ENCODE measurements at places on chromosomes 12 and 14. TPM values are rescaled to one million over a fixed set of nuclear protein-coding genes. Genes with fewer than 3 reads are reported as not detected.

The PCED1B gene
- polyA plus RNA-seq = 3.0 TPM

- DNase-seq = no peak
These were observed 13.9 kb downstream of the PNMA1 start for GRCh38 chr14:73700325-73700724.

The ANO4 gene
- 0.10 TPM for polyA plus RNA-seq

- DNase-seq = no peak
These were observed 459.6 kb downstream of the ZFP36L1 start for GRCh38 chr14:68333262-68333661.

DNA sequence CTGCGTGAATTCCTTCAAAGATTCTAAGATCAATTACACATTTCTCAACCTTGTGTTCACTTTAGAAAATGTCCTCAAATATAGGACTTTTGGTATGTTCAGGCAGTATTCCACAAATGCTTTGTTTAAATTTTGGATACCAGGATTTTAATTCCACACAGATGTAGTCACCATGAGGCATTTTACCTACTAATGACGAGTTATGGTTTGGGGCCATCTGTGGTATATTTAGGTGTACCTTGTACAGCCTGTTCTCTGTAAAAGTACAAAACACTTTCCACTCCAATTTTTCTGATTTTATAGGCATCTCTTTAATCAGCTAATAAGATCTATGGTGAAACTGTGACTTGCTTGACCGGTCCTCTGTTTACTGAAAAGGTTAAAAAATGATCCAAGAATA is 275.7 kb upstream of the PRICKLE1 start:
- DNase-seq = no peak

DNA sequence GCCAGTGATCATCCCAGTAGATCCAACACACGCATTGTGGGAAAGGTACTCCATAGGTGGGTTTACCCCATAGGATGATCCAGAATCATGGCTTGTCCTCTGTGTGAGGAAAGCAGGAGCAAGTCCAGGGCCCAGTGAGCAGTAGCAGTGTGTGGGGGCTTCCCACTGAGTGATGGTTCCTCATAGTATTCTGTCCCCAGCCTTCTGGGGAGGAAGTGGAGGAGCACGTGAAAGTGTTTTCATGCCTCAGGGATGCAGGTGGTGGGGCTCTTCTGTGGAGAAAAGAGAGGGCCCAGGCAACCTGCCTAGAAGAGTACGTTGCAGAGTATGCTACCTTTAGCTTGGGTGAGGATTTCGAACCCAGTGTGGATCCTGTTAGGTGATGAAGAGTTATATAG is 56.5 kb downstream of the SUSD6 start:
- no peak for DNase-seq

- DNase-seq = no peak
These were observed 70.7 kb upstream of the PSMA6 start for GRCh38 chr14:35221462-35221861.

DNA sequence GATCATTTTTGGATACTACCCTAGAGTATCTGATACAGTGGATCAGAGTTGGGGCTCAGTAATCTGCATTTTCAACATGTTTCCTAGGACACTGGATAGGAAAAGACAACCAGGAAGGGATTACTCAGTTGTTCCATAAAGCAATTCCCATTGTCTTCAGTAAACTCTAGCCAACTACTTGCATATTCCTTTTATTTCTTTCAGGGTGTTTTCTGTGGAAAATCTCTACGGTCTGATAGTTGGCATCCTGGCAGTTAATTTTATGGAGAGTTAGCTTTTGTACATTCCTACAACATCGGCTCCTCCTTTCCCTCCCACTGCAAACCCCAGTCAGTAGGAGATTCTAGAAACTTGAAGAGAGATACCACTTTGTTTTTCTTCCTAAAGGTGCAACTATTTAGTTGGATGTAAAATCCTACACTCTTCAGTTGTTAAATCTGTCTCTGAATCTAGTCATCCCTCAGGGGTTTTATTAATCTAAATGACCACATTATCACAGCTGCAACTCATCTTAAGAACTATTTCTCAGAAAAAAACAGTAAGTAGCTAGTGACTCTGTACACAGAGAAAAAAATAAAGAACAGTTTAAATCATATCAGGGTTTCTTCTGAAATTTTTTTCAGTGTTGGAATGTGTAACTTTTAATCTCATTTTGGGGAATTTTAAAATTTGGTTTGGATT is 103.9 kb downstream of the PDE3A start:
- DNase-seq = no peak

GRCh38 chr12:105622220-105622619 is 291.7 kb downstream of the C12orf75 start:
- peak; percentile 39 for DNase-seq

- DNase-seq = peak; percentile 54
These were observed 98.4 kb downstream of the CCDC60 start for GRCh38 chr12:119432949-119433348.

The ASIC1 gene
- polyA plus RNA-seq = 0.69 TPM

DNA sequence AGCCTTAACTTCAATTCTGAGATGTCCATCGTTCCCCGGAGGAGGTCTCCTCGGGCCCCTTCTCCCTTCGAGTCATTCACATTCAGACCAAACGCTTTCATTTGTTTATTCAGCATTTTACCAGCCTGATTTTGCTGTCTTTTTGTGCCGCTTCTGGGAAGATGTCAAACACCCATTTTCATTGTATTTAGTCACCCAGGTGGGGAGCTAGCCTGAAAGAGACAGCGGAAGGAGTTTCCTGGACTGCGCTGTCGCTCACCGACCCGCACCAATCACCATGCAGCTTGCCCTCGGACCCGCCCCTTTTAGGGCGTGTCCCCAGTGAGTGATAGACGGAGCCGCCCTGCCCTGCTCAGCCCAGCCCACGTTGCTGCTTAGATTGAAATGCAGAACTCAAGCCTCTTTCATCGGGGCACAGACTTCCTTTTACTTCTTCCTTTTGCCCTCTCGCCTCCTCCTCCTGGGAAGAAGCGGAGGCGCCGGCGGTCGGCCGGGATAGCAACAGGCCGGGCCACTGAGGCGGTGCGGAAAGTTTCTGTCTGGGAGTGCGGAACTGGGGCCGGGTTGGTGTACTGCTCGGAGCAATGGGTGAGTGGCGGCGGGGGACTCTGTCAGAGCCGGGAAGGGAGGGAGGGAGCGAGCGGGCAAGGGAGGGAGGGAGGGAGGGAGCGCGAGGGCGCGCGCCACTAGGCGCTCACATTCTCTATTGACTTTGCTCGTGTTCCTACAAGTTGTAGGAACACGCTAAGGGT is at the start of gene PAX9:
Gene PAX9, plus strand, starts transcription at position 355 of the 752 bp plus-strand sequence. Its CDS starts 230 bp downstream, at position 585.
- peak; percentile 80 for DNase-seq

- DNase-seq = no peak
These were observed at the start of gene KLRK1 for GRCh38 chr12:10389904-10390303. Gene KLRK1, minus strand, starts transcription at chr12:10390041. Its CDS starts 1,231 bp downstream, at chr12:10388810.

DNA sequence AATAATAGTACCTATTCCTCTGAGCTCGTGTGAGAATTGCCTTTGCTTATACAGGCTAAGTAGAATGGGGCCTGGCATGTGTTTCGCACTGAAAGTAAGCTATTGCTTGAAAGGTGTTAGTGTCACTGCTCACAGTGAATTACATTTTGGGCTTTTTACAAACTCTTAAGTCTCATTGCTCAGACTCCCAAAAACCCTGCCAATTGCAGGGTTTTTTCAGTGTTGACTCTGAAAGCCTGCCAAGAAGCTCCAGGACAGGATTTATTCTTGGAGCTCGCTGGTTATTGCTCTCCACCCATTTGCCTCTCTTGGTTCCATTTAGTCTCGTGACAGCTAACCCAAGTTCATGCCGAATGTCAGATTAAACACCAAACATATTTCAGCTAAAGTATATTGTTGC is 39.8 kb downstream of the NOPCHAP1 start:
- DNase-seq = peak; percentile 92

The B3GNT4 gene
- 0.43 TPM for polyA plus RNA-seq

- DNase-seq = no peak
These were observed 47.5 kb upstream of the TCL1A start for GRCh38 chr14:95761436-95761835.

- no peak for DNase-seq
These were observed 162.1 kb upstream of the TMTC2 start for GRCh38 chr12:82524641-82525040.

The ALX1 gene
- 0.14 TPM for polyA plus RNA-seq

- no peak for DNase-seq
These were observed 42.2 kb upstream of the FAM181A start for GRCh38 chr14:93884950-93885349.

- DNase-seq = no peak
These were observed 6.1 kb downstream of the PELI2 start for GRCh38 chr14:56124327-56124726.

- no peak for DNase-seq
These were observed 16.1 kb upstream of the KRT73 start for GRCh38 chr12:52634266-52635056.

The TEX52 gene
- polyA plus RNA-seq = not detected

GRCh38 chr12:91866566-91866965 is 279.1 kb downstream of the BTG1 start:
- DNase-seq = no peak

All from lung (tissue), 17 donors.